ENCODE measurements at places on chromosomes 7 and 10.

- no peak for DNase-seq
These were observed 162.6 kb downstream of the KLF6 start for GRCh38 chr10:3622427-3622826.

DNA sequence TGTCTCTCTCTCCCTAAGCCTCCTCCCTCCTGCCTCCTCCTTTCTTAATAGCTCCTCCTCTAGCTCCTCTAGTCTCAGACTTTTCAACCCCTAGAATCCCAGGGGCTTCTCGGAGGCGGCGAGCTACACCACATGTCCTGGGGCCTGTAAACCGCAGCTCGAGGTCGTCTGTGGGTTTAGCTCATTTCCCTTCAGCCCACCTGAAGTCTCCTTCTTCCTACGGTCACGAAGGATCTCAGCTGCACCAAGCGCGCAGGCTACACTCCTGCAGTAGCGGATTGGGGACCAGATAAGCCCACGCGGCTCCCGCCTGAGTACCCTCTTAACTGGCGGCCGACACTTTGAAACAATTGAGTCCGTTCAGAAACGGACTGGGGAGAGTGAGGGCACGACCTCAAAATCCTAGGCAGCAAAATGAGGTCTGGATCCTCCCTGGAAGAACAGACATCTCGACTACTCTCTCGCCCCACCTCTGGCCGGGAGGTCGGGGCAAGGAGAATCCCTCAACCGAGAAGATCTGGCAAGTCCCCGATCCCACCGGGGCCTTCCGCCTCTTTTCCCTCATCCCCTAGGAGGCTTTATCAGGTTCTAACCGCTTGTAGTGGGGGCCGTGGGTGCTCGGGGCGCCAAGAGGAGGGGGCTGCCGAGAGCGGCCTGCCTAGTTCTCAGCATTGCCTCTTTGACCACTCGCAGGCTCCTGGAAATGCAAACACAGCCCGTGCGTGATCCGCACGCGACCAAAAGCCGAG lies 1.3 kb upstream of the SORCS3 start:
- peak; percentile 64 for DNase-seq

- no peak for DNase-seq
These were observed 225.4 kb downstream of the DKK1 start for GRCh38 chr10:52539463-52539862.

- no peak for DNase-seq
These were observed 15.6 kb downstream of the ABCC2 start for GRCh38 chr10:99798031-99798430.

GRCh38 chr7:133582766-133583523 lies 330.1 kb downstream of the EXOC4 start:
- no peak for DNase-seq

GRCh38 chr7:105816954-105817615 lies 59.3 kb downstream of the ATXN7L1 start:
- DNase-seq: no peak

DNA sequence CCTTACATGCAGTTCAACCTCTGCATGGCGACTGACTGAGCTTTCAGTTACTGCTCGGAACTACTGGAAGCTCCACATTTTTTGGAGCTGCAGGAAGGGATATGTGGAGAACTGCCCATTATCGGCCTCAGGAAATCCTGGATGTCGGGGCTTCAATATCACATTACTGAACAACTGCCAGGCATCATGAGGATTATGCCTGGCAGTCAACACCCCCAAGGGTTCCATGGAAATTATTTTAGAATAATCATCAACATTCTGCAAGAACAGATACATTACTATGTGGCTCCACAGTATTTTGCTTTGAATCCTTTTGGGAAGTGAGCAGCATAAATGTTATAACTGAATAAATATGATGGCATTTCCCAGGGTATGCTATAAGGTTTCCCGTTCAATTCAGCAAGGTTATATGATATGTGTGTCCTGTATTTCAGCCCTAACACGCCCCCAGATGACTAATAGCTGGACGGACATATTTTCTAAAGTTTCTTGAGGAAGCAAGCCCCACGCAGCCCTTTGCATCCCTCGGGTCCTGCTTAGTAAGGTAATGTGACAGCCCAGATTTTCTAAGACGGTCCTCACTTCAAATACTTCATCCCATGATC lies 53.0 kb upstream of the OPALIN start:
- no peak for DNase-seq

DNA sequence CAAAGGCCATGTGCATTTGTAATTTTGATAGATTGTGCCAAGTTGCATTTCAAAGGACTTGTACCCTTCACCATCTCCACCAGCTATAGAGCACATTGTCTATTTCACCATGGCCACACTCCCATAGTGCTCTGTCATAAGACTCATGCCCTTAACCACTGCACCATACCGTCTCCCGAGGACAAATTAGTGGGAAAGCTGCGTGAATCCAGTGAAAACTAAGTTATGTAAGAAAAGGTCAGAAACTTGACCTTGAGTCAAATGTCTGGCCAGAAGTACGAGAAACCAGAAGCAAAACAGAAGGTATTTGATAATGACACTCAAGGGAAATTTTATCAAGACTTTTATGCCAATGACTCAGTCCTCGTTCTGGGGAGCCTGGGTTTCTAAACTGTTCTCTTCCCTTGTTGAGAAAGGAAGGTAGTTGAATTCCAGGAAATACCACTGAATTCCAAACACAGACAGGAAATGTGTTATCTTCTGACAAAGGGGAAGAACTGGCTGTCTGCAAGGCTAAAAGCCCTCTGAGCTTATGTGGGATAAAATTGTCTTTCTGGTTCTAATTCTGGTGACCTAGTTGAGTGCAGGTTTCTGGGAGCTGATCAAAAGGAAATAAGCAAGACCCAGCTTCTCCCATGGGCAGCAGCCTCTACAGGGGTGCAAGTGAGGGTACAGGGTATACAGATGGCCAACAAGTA lies 49.7 kb downstream of the CDK1 start:
- DNase-seq: no peak

DNA sequence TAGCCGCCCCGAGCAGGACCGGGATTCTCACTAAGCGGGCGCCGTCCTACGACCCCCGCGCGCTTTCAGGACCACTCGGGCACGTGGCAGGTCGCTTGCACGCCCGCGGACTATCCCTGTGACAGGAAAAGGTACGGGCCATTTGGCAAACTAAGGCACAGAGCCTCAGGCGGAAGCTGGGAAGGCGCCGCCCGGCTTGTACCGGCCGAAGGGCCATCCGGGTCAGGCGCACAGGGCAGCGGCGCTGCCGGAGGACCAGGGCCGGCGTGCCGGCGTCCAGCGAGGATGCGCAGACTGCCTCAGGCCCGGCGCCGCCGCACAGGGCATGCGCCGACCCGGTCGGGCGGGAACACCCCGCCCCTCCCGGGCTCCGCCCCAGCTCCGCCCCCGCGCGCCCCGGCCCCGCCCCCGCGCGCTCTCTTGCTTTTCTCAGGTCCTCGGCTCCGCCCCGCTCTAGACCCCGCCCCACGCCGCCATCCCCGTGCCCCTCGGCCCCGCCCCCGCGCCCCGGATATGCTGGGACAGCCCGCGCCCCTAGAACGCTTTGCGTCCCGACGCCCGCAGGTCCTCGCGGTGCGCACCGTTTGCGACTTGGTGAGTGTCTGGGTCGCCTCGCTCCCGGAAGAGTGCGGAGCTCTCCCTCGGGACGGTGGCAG lies at the start of gene MGMT:
Gene MGMT (plus strand): TSS at position 539 of the 656 bp plus-strand sequence.
- DNase-seq: peak; percentile 96

DNA sequence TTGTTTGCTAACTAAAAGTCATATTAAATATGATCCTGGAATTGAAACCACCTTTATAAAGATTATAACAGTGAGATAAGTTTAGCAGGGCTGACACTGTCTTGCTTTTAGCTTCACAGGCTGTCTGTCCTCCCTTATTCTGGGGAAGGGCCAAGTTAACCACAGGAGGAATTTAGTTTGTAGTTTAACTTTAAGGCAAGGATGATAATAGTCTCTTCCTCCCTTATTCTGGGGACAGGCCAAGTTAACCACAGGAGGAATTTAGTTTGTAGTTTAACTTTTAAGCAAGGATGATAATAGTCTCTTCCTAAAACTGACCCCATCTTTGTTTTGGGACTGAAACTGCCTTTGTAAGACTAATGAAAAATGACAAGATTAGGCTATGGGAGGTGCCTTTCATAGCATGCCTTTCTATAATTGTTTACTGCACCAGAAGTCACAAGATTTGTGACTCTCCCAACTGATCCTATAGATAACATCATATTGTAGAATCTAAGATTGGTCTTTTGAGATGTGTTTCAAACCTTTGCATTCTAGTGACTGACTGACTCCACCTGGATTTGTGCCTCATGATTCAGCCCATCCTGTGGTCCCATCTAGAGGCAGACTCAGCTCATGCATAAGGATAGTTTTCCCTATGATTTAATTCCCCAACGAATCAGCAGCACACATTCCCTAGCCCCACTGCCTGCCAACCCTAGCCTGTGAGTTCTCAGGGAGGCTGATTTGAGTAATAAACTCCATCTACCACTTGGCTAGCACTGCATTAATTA lies 212.0 kb downstream of the MAGI2 start:
- no peak for DNase-seq

- DNase-seq: peak; percentile 82
These were observed 23.7 kb downstream of the SRRM3 start for GRCh38 chr7:76225379-76225778.

GRCh38 chr10:72483471-72483870 lies 128.8 kb upstream of the DNAJB12 start:
- no peak for DNase-seq

DNA sequence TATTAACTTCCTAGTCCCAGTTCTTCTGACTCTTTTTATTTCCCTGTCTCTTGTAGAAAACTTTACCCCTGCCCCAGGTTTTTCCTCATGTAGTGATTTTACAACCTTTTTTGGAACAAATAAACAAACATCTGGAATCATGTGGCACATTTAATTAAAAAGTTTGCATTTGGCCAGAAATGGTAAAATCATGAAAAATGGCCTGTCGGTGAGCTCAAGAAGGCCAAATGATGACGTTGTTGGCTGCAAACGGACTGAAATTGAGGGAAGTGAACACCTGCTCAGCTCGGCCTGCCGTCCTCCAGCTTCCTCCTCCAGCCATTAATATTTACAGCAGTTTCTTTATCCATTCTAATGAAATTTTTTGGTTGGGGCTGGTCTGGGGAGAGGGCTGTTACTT lies 902.8 kb downstream of the LRMDA start:
- no peak for DNase-seq

GRCh38 chr10:25072786-25073185 lies 56.4 kb downstream of the THNSL1 start:
- no peak for DNase-seq

DNA sequence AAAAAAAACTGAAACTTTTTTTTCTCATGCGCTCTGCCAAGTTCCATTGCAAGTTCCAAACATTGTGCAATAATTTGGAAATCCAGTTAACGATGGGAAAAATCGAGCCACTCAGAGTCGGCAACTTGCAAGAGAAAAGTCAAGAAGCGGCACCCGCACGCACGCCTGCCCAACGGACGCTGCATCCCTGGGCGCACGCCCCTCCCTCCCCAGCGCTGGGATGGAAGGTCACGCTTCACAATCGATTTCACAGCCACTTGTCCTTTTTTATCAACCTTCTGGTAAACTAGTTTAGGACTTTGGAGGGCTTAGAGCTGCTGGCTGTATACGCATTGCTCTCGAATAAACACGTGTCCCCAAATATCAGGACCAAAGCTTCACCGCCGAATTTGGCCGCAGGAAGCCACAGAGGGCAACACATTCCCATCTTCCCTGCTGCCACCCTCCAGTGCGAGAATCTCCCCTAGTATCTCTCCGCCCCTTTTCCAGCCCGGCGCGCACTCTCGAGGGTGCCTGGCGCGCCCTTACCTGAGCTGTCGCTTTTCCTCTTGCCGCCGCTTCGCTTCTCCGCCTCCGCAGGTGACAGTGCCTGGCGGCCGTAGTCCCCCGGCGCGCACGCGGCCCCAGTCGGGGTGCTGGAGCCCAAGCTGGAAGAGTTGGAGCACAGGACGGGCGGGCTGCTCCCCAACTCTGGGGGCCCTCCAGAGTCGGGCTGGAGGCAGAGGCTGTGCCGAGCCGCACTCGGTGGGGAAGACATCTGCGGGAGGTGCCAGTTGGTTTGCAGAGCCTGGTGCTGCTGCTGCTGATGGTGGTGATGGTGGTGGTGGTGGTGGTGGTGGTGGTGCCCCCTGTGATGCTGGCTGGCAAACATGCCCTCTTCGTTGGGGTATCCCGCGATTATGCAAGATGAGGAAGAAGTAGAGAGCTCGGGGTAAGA lies 857 bp downstream of the MEOX2 start:
- DNase-seq: peak; percentile 81

GRCh38 chr10:78388331-78389050 lies 354.8 kb downstream of the RPS24 start:
- no peak for DNase-seq

- DNase-seq: no peak
These were observed 12.7 kb upstream of the AKR1B10 start for GRCh38 chr7:134514663-134515062.

GRCh38 chr10:58575491-58575890 lies 62.8 kb downstream of the BICC1 start:
- no peak for DNase-seq

GRCh38 chr10:34717429-34717828 lies 97.7 kb downstream of the PARD3 start:
- no peak for DNase-seq

DNA sequence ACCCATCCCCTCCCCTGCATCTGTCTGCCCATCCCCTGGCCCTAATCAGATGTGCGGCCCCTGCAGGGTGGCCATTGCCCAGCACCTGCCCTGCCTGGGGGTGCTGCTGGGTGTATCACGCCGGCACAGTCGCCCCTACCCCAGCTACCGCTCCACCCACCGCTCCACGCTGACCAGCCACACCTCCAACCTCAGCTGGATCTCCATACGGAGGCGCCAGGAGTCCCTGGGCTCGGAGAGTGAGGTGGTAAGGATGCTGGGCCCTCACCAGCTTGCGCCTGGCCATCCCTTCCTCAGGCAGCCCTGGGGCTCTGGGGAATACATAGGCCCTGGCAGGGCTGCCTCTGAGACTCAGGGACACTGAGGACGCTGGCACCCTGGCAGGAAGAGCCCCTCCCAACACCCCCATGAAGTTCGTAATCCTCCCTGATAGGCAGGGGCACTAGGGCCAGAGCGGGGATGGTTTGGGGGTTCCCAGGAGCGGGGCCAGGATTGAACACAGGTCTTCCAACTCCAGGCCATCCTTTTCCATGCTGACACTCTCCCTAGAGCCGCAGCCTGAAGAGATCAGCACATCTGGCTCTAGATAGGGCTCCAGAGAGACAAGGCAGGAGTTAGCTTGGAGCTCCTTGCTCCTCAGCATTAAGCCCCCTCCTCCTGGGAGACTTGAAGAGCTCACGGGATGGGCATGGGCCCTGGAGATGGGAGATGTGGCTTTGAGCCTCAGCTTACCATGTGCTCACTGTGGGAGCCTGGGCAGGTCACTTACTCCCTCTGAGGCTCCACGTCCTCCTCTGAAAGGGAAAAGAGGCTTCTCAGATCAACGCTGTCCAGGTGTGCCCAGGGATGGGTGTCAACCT lies 5.9 kb upstream of the LDB3 start:
- no peak for DNase-seq

GRCh38 chr10:15367296-15368085 lies 3.6 kb downstream of the FAM171A1 start:
- DNase-seq: no peak

- no peak for DNase-seq
These were observed 52.6 kb downstream of the JAKMIP3 start for GRCh38 chr10:132118366-132118765.

- DNase-seq: no peak
These were observed 39.9 kb downstream of the OGDH start for GRCh38 chr7:44646176-44646920.

Measured in ecto neural progenitor cell (in vitro differentiated cells).